ENCODE measurements at places on chromosomes 1 and 21. TPM values are rescaled to one million over a fixed set of nuclear protein-coding genes. Genes with fewer than 3 reads are reported as not detected.

Gene TNNT2
- total RNA-seq, result 6.4 TPM

Gene SLC2A5
- 1.7 TPM for total RNA-seq

Gene COL8A2
- total RNA-seq, result 24.4 TPM

Gene UQCRHL
- 1.1 TPM for total RNA-seq

Gene CFHR2
- total RNA-seq, result not detected

- H3K27me3 ChIP-seq, result no peaks in the 10 kb centered on the region
- H3K27ac ChIP-seq, result no peak overlapping the region
- peaks cover 13% of the 10 kb centered on the region for H3K4me1 ChIP-seq
- H3K4me3 ChIP-seq, result no peak overlapping the region
Measured at GRCh38 chr1:205172729-205173366, 38.7 kb downstream of the DSTYK start.

DNA sequence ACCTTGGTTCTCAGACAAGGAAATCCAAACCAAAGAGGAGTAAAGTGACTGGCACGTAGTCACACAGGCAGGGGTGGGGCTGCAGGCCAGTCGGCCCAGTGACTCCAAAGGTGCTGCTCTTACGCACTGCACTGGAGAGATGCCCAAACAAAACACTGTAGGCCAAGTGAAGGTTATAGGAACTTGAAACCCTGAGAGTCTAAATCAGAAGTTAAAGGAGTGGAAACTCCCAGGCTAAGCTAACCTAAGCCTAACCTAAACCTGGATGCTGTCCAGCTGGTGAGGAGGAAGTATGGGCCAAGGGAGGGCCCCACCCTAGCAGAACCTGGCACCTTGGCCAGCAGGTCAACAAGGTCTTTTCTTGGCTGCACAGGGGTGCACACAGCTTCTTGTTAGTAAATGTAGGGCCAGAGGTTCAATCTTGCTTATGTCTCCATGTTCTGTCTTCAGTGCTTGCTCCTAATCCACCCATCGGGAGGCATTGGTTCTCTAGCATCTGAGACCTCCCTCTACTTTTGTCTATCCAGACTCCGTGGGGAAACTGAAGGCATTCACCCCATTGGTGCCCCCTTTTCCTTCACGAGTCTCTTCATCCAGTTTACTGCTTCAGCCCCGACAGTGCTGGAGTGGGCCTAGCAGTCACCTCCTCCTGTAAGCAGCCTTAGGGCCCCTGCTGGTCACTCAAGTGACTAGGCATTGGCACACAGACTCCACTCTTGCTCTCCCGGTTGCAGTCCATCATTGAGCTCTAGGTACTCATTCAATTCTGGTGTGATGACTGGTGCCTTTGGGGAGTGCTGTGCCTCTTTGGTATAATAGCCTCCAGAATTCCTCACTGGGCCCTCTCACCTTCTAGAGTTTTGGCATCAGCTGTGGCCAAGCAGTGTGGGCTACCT lies 12.9 kb upstream of the TMEM125 start:
- H3K4me3 ChIP-seq, result no peak overlapping the region
- H3K27ac ChIP-seq, result peak overlapping the region; percentile 49
- DNase-seq, result peak; percentile 78

- H3K27me3 ChIP-seq, result no peaks in the 10 kb centered on the region
- H3K27ac ChIP-seq, result no peak overlapping the region
- DNase-seq, result no peak
- H3K4me1 ChIP-seq, result no peaks in the 10 kb centered on the region
- H3K36me3 ChIP-seq, result no peaks in the 10 kb centered on the region
- H3K4me3 ChIP-seq, result no peak overlapping the region
Measured at GRCh38 chr1:222843469-222844410, 28.9 kb downstream of the DISP1 start.

- DNase-seq, result no peak
- H3K27me3 ChIP-seq, result no peaks in the 10 kb centered on the region
- no peak overlapping the region for H3K27ac ChIP-seq
- no peaks in the 10 kb centered on the region for H3K4me1 ChIP-seq
- no peak overlapping the region for H3K4me3 ChIP-seq
- H3K36me3 ChIP-seq, result no peaks in the 10 kb centered on the region
Measured at GRCh38 chr1:236494586-236495466, 29.0 kb upstream of the LGALS8 start.

DNA sequence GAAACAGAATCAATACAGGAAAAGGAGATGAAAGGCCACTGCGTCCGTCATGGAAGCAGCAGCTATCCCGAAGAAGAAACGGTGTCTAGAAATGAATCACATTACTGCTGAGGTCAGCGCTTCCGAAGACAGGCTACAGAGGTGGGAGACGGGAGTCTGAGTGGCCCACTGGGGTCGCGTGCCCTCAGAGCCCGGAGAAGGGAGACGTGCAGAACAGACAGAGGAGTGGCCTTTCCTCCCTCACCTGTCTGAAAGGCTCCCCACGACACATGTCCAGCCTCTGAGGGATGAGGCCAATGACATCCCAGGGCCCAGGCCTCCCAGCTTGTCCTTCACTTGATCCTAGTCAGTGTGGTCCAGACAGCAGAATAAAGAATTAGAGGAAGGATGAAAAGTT lies 35.9 kb downstream of the VPS26C start:
- no peak overlapping the region for H3K4me3 ChIP-seq
- no peak for DNase-seq
- peaks cover 95% of the 10 kb centered on the region for H3K36me3 ChIP-seq
- no peaks in the 10 kb centered on the region for H3K27me3 ChIP-seq
- H3K27ac ChIP-seq, result no peak overlapping the region
- no peaks in the 10 kb centered on the region for H3K4me1 ChIP-seq

DNA sequence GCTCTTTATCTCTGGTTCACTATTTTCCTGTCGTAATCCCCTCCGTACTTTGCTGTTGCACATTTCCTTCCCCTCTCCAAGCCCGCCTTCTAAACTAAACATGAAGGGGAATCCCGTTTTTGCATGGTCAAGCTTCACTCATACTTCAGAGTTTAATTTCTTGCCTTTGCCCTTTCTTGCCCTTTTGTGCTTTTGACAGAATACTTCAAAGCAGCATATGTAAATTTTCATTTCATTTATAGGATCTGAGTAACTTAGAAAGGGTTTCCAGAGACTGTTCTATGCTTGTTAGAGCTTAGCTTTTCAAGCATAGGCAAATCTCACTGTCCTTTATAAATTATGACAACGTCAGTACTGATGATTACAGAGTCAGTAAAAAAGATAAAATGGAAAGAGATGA lies 27.7 kb downstream of the SPATA45 start:
- H3K27ac ChIP-seq, result no peak overlapping the region
- no peaks in the 10 kb centered on the region for H3K27me3 ChIP-seq
- peaks cover 4% of the 10 kb centered on the region for H3K36me3 ChIP-seq
- DNase-seq, result no peak
- H3K4me1 ChIP-seq, result peaks cover 12% of the 10 kb centered on the region
- H3K4me3 ChIP-seq, result no peak overlapping the region

DNA sequence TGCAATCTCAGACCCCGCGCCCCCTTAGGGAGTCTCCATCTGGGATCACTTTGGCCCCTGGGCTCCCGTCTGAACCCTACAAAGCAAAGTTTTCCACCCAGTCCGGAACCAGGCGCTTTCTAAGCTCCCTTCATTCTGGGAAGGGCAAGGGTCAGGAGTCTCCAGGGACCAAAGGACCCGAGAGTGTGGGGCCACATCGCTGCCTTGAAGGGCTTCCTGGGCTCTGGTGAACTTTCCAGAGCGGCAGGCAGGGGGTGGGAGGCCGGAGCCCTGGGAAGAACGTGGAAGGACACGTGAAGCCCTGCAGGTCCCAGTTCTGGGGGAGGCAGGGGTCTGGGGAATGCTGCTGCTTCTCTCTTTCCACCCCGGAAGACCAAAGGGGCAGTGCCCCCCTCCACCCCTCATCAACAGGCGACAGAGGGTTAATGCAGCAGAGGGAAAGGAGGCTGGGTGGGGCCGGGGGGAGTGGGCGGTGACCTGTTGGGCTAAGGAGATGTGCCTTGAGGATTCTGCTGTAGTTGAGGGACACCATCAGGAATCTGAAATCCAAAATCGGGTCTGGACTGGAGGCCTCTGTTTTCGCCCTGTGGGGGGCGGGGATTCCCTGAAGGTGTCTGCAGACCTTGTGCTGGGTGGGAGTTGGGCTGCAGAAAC lies 734 bp downstream of the CDK18 start:
- H3K36me3 ChIP-seq, result no peaks in the 10 kb centered on the region
- peak overlapping the region; percentile 44 for H3K27ac ChIP-seq
- no peak for DNase-seq
